Tongue (tissue), 3 donors: ENCODE measurements at places on chromosomes 5 and 9. TPM values are rescaled to one million over a fixed set of nuclear protein-coding genes. Genes with fewer than 3 reads are reported as not detected.

DNA sequence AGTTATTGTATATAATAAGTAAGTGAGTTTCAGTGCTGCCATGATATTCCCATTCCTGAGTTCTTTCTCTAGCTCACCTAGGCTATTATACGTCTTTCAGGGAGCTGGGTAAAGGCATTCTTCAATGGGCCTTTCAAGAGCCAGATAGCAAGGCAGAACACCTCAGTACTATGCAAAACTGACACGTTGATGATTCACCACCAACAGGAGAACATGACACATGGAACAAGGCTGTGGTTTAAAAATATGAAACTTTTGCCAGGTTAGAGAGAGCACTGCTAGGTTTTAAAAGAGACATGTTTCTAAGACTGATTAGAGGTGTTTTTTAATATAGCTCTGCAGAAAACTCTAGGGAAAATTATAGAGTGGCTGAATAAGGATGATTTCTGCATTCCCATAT, 95.9 kb downstream of the UGCG start:
- no peak for DNase-seq

DNA sequence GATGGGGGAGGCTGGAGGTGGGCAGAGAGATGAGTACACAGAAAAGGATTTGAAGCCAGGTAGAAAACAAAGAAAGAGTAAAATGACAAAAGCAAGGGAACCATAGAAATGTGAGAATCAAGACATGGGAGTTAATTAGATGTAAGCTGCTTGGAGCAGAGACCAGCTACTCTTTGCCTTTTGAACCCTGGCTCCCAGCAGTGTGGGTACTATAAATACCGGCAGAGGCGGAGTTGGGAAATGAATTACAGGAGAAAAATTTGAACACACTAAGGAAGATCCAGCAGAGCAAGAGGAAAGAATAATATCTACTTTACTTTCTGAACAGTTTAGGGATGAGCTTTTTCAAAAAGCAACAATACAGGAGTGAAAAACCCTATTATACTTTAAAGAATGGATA, 36.5 kb downstream of the KIF24 start:
- no peak for DNase-seq

- DNase-seq, result no peak
Observed at GRCh38 chr5:37714756-37715155, 125.1 kb downstream of the GDNF start.

GRCh38 chr5:120779674-120780073, 315.6 kb downstream of the PRR16 start:
- DNase-seq, result no peak

- no peak for DNase-seq
Observed at GRCh38 chr5:137847687-137848086, 20.0 kb upstream of the MYOT start.

- peak; percentile 78 for DNase-seq
Observed at GRCh38 chr5:116572350-116573278, 2.0 kb downstream of the SEMA6A start.

GRCh38 chr5:169029661-169030274, 271.2 kb downstream of the SLIT3 start:
- DNase-seq, result peak; percentile 18

The CCDC192 gene
- total RNA-seq, result 0.31 TPM

DNA sequence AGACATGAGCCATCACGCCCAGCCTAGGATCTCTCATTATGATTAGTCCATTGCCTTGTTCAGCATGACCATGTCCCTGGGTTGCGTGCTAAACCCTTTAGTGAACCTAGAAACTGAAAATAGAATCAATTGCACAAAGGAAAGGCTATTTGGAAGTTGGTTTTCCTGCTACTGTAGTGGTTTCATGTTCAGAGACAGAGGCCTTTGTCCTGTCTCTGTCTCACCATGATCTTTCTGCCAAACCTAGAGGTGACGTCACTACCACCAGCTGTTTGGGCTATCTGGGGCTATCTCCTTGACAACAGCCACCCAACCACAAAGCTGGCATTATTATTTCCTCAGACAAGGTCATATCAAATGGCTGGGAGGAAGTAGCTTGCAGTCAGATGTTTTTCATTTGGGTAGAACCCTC, 4.0 kb upstream of the CDK5RAP2 start:
- peak; percentile 91 for DNase-seq

The SMC5 gene
- 47.8 TPM for total RNA-seq

DNA sequence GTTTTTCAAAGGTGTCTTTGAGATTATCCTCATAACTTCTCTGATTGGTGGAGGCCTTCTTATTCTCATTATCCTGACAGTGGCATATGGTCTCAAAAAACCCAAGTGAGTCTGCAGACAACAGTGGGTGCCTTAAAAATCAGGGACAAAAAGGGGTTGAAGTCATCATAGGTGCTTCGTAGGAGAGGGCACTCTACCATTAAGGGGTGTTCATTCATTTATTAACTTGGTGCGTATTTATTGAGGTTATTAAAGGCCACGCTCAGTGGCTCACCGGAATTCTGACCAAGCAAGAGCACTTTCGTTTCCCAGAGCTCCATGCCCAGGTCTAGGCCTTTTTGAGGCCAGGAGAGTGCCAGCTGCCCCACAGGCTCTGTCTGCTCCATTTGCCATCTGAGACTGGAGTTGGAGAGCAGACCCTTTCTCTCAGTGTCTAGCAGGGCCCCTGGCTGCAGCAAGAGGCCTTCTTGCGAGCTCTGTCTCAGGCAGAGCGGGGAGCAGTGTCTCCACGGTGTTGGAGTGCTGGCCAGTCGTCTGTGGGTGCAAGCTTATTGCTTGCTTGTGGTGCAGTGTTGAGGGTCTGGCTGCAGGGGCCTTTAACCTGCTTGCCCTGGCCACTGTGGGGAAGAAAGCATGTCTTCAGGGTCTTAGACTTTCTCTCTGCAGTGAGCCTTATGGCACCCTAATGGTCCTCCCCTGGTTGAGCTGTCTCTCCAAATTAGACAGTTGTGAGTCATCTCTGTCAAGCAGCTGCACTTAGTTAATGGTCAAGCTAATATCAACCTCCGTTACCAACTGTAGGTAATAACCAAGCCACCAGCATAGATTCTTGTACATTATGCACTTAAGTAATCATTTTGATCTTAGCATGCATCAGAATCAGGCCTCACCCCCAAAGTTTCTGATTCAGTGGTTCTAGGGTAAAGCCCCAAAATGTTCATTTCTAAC, 62.6 kb downstream of the IL31RA start:
- no peak for DNase-seq

The TOR4A gene
- total RNA-seq, result 5.4 TPM

The LHX2 gene
- 4.2 TPM for total RNA-seq

The CAMK2A gene
- total RNA-seq, result 42.6 TPM

The DCTN4 gene
- 64.5 TPM for total RNA-seq

DNA sequence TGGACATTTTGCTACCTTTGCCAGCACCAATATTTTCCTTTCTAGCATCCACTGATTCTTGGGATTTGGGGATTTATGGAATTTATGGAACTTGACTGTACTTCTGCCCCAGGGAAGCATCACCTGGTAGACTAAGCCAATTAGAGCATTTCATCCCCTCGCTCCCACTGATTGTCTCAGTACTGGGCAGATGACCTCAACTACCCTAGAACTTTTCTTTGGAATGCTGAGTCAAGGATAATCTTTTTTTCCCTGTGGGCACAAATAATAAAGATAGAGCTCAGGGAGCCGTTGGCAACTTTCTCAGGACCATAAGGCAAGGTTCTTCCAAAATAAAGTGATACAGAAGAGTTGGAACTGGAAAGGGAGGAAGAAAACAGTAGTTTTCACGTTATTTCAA, 438.4 kb downstream of the PLK2 start:
- no peak for DNase-seq

DNA sequence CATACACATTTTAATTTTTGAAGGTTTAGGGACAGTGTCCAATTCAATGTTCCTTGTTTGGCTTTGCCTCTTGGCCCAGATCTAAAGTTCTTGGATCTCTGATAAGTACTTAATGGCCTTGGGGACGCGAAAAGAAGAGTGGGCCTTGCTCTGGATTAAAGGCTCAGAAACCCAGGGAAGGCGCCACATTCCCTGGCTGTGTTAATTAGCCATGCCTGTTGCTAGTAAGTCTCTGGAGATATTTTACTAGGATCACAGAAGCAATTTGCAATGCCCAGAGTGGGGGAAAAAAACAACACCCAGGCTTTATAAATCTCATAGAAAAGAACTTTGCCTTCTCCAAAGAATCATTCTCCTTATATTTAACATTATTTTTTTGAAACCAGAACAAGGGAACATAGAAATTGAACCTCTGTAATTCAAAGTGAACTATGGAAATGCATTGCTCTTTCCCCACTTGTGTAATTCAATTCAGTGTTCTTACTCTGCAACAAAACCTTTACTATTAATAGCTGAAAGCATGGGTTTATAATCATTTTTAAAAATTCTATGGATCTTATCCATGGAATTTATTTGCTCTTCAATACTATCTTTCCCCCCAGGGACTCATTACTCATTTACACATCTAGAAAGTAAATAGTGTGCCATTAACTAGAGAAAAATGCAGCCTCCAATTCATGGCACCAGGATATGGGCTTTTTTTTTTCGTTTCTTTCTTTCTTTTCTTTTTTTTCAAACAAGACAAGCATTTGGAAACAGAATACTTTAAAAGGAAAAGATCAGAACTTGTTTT, 172.2 kb upstream of the ANKRD55 start:
- no peak for DNase-seq

DNA sequence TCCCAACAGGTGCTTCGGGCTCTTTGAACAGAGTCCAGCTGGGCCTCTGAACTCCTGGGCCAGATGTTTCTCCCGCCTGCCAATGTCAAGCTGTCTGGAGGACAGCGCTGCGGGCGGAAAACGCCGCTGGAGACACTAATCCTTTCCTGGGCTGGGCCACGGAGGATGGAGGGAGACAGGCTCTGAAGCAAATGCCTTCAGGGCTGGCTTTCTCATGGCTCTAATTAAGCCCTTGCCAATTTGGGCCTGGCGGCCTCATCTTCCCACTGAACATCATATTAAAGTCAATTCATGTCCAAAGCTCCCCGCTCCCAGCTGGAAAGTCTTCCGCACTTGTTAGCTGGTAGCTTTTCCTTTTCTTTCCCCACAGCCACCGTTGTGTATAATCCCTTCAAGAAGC, 72.7 kb downstream of the NTNG2 start:
- DNase-seq, result peak; percentile 68

GRCh38 chr5:163595932-163596607, 90.7 kb downstream of the MAT2B start:
- DNase-seq, result no peak

The CARD6 gene
- 3.1 TPM for total RNA-seq

The CEP120 gene
- total RNA-seq, result 22.4 TPM

- DNase-seq, result peak; percentile 15
Observed at GRCh38 chr5:79237740-79238560, 2.0 kb downstream of the JMY start.

GRCh38 chr9:16461137-16461840, 409.2 kb downstream of the BNC2 start:
- DNase-seq, result peak; percentile 35

The ARL14EPL gene
- not detected for total RNA-seq

DNA sequence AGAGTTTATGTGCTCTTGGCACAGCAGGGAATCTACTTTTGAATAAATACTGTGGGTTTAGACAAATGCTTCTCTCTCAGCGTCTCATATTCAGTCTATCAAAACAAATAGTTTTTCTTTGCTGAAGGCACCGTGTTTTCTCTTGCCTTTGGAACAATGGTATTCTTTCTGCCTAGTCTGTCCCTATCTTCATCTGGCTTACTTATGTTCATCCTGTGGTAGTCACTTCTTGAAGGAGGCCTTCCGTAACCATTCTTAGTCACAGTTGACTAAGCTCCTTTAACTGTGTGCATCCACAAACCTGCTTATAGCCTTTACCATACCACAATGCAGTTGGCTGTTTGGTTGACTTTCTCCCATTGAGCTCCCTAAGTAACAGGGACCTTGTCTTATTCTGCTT, 45.9 kb downstream of the LARP1 start:
- DNase-seq, result no peak

The FAM153A gene
- 1.0 TPM for total RNA-seq

The NOTCH1 gene
- total RNA-seq, result 45.4 TPM

- DNase-seq, result peak; percentile 89
Observed at GRCh38 chr5:177494346-177495195, 2.8 kb downstream of the PDLIM7 start.

The MSX2 gene
- total RNA-seq, result 0.62 TPM

DNA sequence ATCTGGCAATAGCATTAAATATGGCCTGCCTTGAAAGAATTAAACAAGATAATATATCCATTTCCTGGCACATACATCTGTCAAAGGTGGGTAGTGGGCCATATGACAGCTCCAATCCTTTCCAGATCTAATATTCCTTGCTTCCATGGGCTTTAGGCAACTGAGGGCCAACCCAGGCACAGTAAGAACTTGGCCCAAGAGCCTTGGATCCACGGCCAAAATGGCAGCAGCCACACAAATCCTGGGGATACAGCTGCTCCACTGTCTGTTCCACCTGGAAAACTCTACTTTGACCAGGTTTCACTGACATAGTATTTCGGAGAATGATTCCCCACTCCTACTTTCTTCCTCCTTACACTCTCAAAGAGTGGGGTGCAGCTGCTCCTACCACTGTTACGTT, 13.3 kb downstream of the HAVCR1 start:
- DNase-seq, result no peak

GRCh38 chr9:99778308-99778707, 43.4 kb upstream of the NR4A3 start:
- no peak for DNase-seq

DNA sequence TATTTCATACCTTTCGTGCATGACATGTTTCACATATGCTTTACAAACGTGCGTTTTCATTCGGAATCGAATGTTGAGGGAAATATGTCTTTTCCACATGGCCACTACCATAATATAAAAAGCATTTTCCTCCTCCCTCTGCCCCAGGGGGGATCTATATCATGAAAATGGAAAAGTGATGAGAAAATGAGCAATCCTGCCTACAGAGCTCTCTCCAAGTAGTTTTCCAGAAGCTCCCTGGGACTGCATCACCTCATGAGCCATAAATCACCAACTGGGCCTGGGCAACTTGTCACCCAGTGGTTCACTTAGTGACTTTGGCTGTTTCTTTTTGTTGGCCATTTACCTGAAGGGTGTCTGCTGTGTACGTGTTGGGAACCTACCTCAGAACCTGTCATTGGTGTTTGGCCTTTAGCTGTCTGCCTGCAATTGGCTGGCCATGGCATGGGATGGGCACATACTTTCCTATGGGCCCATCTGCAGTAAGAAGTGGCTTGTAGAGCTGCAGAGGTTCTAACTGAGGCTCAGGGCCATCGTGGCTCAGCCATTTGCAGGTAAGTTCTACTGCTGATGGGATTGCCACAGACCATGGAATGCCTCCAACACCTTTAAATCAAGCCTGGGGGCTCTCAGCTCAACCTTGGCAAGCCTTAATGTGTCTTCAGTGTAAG, 9.5 kb upstream of the TIFAB start:
- no peak for DNase-seq

The TAS2R1 gene
- total RNA-seq, result not detected

- no peak for DNase-seq
Observed at GRCh38 chr5:149504677-149505076, 46.6 kb downstream of the CSNK1A1 start.

DNA sequence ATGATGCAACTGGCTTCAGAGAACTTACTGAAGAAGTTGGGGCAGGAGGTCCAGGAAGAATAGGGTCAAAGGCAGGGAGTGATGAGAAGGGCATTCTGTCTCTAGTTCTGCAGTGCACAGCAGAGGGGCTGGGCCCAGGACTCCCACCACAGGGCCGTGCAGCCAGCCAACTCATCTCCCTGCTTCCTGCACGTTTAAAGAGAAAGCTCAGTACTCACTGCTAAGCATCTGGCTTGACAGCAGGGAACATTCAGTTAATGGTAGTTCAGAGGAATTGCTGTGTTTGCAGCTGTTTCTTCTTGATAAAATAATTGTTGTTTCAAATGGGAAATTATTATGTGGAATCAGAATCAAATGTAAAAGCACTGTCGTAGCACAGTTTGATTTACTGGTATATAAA, 25.6 kb upstream of the SCAMP1 start:
- DNase-seq, result no peak

The BNC2 gene
- 25.8 TPM for total RNA-seq

The CD274 gene
- 4.1 TPM for total RNA-seq

The CDKN2B-AS1 gene
- total RNA-seq, result not detected
